Kidney capillary endothelial cell (primary cell): ENCODE measurements at places on chromosomes 5 and 9.

DNA sequence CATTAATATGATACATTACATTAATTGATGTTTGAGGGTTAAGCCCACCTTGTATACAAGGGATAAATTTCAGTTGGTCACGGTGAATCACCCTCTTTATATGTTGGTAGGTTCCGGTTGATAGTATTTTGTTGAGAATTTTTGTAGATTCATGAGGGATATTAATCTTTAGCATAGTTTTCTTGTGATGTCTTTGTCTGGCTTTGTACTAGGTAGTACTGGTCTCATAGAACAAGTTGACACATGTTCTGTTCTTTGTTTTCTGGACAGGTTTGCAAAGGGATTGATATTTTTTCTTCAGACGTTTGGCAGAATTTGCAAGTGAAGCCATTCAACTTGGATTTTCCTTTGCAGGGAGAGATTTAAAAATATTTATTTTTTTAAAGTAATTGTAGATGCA, 49.1 kb upstream of the CLK4 start:
- DNase-seq, result no peak

DNA sequence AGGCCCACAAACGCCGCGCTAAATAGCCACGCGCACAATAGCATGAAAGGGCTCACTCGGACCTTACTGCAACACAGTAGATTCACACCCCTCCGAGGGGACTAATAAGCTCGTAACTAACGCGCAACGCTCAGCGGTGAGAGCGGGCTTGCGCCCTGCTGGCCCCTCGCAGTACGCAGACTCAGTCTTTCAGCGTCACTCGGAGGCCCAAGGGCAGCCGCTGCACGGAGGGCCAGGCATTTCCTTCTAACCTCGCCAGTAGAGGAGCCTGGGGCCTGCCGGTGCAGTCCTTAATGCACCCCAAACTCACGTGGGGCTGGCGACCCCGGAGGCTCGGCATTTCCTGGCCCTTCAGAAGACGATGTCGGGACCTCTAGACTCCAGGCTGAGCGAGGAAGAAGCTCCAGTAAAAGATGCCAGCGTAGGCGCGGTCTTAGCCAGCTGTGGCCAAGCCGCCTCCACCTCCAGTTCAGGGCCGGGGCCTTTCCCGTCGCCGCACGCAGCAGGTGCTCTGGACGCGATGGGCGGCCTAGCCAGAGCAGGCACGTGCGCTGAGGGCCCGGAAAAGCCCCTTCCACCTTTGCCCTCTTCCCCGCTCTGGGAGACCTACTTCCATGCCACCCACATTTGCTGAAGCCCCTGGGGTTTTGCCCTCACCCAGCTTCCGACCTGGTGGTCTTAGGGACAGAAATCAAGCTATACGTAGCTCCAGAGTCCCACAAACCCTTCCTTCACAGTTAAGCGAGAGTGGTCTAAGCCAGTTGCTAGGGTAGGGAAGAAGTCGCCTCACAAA, 38.3 kb upstream of the TIFAB start:
- DNase-seq, result no peak

DNA sequence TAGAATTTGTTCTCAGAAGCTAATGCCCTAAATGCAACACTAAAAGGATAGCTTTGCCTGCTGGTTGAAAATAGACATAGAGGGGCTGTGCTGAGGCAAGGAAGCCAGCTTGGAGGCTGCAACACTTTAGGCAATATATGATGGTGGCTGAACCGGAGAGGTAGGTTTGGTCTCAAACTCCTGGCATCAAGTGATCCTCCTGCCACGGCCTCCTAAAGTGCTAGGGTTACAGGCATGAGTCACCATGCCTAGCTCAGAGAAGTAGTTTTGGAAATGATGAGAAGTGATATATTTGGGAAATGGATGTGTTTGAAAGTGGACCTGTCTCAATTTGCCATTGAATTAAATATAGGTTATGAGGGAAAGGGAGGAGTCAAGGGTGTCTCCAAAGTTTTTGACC, 10.0 kb downstream of the DUSP1 start:
- no peak for DNase-seq

DNA sequence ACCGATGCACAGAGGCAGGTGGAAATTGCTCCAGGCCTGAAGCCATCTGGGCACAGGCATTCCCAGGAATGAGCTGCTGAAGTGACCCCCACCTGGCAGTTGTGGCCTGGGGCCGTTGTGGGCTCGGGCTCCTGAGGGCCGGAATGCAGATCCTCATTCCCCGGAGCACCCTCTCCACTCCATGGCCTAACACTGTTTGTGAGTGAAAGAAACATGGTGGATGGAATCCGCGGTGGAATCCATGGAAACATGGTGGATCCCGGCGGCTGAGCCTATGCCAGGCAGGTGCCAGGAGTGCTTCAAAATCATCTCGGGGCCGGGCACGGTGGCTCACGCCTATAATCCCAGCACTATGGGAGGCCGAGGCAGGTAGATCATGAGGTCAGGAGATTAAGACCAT, 3.6 kb upstream of the SARDH start:
- no peak for DNase-seq

- no peak for DNase-seq
Measured at GRCh38 chr5:74079971-74080556, 454.1 kb downstream of the ARHGEF28 start.
